ENCODE measurements at places on chromosomes 6 and 20.

DNA sequence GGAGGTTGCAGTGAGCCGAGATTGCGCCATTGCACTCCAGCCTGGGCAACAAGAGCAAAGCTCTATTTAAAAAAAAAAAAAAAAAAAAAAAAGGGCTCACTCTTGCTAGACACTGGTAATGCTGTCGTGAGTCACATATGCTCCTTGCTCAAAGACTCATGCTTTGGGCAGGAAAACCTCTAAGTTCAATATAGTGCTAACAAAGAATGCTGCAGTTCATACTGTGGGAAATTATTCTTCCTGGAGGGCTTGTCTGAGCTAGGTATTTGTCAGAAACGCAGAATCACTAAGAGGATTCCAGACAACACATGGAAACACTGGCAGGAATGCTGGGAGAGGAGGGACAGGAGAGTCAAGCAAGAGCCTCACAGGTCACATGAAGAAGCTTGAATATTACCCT lies 2.3 kb upstream of the LYRM2 start:
- DNase-seq, result no peak

GRCh38 chr20:45432294-45432693 lies 16.4 kb downstream of the PIGT start:
- DNase-seq, result no peak

GRCh38 chr6:29710281-29710941 lies 12.8 kb upstream of the HLA-F start:
- no peak for DNase-seq

DNA sequence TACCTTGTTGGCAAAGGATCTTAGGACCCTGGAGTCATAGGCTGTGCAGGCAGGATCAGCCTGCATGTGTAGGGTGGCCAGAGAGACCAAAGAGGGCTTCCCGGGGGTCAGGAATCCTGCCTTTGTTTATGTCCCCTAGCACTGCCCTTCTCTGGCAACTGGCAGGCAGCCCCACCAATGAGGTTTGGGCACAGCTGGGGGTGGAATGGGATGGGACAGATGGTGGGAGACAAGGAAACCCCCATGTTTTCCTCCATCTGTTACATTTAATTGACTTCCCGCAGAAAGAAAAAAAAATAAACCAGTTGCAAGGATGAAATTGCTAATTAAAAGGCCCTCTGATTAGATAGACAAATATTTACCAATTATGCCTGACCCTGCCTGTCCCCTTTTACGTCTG lies 27.6 kb downstream of the CD40 start:
- DNase-seq, result no peak

GRCh38 chr6:89977808-89978748 lies 83.8 kb downstream of the GJA10 start:
- no peak for DNase-seq

GRCh38 chr20:46563170-46563859 lies 12.9 kb upstream of the OCSTAMP start:
- DNase-seq, result no peak

DNA sequence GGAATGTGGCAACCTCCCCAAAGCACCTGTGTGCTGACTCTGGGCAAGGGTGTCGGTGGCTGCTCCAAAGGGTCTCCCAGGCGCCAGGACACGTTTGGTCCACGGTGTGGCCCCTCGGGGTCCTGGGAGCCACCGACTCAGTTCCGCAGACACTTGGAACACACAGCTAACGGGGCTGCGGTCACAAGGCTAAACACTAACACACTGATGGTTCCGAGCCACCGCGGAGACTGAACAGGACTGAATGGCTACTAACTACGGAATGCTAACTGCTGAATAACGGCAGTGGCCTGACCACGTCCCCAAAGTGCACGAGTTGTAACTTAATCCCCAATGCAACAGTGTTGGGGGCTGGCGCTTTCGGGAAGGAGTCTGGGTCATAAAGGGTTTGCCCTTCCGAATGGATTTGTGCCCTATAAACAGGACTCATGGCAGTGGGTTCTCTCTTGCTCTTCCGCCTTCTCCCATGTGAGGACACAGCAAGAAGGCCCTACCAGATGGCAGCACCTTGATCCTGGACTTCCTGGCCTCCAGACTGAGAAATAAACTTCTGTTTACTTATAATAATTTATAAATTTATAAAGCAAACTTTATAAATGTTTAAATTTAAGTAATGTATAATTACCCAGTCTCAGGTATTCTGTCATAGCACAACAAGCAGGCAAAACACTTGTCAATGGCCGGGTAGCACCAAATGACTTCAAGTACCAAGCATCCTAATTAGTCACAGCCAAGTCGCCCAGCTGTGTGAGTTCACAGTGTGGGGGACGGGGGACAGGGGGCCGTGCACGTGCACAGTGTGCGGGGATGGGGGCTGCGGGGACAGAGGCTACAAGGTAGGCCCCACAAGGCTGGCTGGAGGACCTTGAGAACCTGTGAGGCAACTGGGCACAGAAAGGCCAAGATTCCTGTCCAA lies 2.3 kb upstream of the EEF1A2 start:
- DNase-seq, result no peak

DNA sequence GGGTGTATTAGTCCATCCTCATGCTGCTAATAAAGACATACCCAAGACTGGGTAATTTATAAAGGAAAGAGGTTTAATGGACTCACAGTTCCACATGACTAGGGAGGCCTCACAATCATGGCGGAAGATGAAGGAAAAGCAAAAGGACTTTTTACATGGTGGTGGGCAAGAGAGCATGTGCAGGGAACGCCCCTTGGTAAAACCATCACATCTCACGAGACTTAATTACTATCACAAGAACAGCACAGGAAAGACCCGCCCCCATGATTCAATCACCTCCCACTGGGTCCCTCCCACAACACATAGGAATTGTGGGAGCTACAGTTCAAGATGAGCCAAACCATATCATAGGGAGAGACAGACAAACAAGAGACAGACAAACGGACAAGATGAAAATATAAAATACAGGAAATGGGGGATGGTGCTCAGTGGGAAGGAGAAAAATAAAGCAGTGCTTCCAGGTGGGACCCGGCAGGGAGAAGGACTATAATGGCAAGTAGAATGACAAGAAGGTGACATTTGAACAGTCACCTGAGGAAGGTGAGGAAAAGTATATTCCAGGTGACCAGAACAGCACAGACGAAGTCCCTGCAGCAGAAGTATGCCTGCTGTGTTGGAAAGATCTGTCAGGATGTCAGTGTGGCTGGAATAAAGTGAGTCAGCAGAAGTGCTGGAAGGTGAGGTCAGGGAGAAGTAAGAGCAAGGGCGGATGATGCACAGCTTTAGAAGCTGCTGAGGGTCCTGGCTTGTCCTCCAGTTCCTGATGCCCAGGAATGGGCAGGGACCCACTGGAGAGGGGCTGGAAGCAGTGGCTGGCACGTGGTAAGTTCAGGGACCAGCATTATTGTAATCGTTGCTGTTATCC lies 61.1 kb downstream of the SLC2A10 start:
- DNase-seq, result no peak

GRCh38 chr20:24448170-24448569 lies 21.3 kb upstream of the SYNDIG1 start:
- no peak for DNase-seq

GRCh38 chr6:11380969-11381744 lies 148.7 kb upstream of the NEDD9 start:
- no peak for DNase-seq

DNA sequence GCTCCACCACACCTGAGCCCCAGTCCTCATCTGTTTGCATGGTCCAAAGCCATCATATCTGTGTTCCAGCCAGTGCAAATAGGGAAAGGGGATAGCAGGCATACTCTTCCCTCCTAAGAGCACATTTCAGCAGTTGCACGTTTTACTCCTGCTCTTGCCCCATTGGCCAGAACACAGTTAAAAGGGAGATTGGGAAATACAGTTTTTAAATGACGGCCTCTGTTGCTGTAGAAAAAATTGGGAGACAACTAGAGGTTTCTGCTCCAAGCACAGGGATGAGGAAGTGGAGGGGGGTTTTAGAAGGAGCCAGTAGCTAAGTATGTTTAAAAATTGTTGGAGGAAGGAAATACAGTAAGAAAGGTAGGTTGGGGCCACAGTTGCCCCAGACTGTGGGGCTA lies 14.6 kb upstream of the STK35 start:
- no peak for DNase-seq

- no peak for DNase-seq
Measured at GRCh38 chr6:36315921-36316320, 20.8 kb downstream of the BNIP5 start.

DNA sequence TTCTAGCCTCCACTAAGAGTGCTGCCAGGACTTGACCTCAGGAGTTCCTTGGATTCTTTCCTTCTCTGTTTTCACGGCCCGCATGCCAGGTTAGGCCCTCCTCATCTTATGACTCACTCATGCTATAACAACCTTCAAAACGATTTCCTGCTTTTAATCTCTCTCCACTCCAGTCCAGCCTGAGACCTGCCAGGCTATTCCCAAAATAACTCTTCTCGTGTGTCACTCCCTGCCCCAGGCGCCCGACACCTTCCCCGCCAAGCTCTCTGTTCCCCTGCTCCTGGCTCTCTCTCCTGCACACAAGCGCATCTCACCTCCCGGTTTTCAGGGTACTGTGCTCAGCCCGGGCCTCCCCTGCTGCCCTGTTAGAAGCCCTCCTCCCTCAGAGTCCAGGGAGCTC lies 64.1 kb upstream of the RPS6KA2 start:
- no peak for DNase-seq

GRCh38 chr6:128743974-128744765 lies 138.8 kb upstream of the LAMA2 start:
- no peak for DNase-seq

DNA sequence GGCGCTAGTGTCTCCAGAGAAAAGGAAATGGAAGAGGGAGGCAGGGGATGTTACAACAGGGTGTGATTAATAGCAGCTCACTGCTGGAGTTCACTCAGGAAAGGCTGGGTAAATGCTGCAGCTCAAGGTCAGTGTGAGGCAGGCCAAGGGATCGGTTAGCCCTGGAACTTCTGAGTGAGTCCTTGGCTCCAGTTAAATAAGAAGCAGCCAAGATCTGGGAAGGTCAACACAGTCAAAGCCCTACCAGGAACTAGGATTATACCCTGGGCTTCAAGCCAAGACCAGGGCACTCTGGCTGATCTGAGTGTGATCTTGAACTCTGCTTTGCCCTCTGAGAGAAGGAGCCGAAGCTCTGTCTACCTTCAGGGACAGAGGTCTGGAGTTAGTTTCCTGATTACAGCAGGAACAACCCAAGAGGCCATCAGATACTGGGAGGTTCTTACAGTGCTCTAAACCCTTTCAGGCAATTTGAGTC lies 44.3 kb downstream of the TPD52L1 start:
- DNase-seq, result no peak

DNA sequence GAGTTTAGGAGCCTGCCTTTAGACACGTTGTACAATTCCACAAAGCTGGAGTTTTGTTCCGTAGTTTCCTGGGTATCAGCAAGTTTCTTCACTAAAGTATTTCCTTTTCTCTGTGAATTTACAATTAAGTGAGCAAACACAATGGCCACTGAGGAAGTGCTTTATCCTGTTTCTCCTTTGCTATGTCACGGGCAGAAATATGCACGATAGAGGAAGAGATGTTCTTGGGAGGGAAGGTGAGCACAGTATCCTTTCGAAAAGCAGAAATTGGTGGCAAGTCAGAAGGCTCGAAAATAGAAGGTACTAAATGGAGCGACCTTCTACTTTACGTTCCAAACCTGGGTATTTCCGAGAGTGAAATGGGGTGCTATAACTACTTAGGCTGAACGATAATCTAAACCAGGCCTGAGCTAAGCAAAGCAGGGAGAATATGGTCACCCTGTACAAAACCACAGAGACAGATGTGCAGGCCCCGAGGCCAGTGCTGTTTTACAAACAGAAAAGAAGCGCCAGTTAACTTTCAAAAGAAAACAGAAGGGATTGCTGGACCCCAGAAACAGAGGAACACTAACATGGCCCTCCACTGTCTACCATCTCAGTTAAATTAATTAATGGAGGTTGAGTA lies 259.6 kb downstream of the TBC1D7 start:
- no peak for DNase-seq

GRCh38 chr6:116255246-116255800 lies 1.4 kb upstream of the TSPYL4 start:
- no peak for DNase-seq

GRCh38 chr6:147733686-147734085 lies 225.2 kb downstream of the SAMD5 start:
- no peak for DNase-seq

- no peak for DNase-seq
Measured at GRCh38 chr6:111573131-111573883, 32.4 kb downstream of the TRAF3IP2 start.

DNA sequence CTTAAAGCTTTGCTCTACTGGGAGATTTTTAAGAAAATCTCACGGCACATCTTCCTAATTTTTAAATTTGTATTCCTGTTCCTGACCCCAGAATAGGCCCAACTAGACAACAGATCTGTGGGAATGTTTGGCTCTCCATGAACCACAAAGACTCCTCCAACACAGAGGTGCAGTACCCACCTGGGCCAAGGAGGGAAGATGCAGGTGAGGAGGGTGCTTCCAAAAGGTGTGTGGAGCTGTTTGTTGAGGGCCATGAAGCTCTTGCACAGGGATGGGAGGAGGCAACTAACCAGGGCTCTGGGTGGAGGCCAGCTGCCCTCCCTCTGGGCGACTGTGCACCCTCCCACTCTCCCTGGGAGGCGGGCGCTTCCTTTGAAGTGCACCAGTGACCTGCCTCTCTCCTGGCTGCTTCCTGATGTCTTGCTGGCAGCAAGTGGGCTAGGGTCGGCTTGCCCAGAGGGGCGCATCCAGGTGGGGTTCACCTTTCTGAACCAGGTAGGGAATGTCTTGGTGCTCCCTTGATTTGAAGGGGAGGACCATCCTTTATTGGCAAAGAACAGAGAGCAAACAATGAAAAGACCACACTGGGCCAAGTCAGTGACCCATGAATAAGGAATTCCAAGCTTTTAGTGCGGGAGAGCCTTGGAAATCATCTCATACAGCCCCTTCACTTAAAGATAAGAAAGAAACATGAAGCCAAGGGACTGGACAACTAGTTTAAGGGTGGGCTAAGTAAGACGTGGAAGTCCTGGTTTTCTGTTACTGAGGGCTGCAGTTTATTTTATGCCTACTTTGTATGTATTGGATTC lies 76.0 kb downstream of the ANKRD6 start:
- no peak for DNase-seq

DNA sequence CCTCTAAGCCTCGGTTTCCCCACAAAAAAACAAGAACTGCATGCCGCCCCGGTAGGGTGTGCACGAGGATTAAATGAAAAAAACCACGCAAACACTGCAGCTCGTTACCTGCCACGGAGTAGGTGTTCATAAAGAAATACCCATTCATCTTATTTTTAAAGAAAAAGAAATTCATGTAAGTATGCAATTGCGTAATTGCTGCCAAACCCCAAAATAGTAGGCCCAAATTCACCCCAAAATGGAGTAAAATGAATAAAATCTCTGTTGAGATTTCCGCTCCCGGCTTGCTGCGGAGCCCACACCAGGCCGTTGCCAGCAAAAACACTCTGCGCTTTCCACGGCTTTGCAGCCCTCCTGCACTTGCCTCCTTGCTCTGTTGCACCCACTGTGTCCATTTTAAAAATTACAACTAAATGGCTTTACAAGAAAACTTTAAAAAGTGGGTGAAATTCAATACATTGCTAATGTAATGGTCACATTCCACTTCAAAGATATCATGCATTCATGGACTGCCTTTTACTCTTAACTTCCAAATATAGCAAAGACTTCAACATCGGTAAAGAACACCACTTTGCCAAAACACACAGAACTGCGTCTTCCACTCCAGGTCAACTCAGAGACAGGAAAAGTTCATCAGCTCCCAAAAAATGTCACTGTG lies 125.0 kb downstream of the ZMYND8 start:
- DNase-seq, result no peak

GRCh38 chr20:48238781-48239180 lies 453.5 kb upstream of the SULF2 start:
- DNase-seq, result no peak
